ENCODE measurements at places on chromosomes 7 and 10. TPM values are rescaled to one million over a fixed set of nuclear protein-coding genes. Genes with fewer than 3 reads are reported as not detected.
A peak's percentile ranks its signal among the peaks of the same experiment; 100 is the strongest.

GRCh38 chr7:107147464-107148393 lies 21.1 kb upstream of the HBP1 start:
- H3K27ac ChIP-seq, result no peak overlapping the region
- no peak for DNase-seq
- peaks cover 10% of the 10 kb centered on the region for H3K27me3 ChIP-seq
- no peaks in the 10 kb centered on the region for H3K36me3 ChIP-seq
- H3K4me1 ChIP-seq, result no peaks in the 10 kb centered on the region

- peaks cover 5% of the 10 kb centered on the region for H3K4me1 ChIP-seq
- H3K36me3 ChIP-seq, result peaks cover 4% of the 10 kb centered on the region
These were observed 31.0 kb downstream of the ADRA2A start for GRCh38 chr10:111107846-111108245.

- peaks cover 3% of the 10 kb centered on the region for H3K36me3 ChIP-seq
- no peak for DNase-seq
- H3K27me3 ChIP-seq, result no peaks in the 10 kb centered on the region
These were observed 126.9 kb downstream of the SDK1 start for GRCh38 chr7:3427957-3428356.

DNA sequence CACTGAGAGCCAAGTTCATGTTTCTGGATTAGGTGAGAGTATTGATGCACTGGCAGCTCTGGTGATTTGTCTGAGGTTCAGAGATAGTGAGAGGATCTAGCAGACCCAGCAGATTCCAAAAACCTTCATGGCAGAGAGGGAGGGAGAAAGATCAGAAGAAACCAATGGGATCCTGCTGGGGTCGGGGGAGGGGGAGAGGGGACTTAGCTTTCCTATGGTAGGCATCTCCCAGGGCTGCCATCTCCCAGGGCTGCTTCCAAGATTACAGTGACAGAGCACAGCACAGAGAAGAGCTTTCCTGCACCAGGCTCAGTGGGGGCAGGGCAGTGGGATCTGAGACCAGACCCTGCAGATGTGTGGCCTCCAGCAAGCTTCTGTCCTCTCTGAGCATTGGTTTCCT lies 76.8 kb upstream of the GDF10 start:
- H3K4me1 ChIP-seq, result peaks cover 4% of the 10 kb centered on the region
- no peak overlapping the region for H3K27ac ChIP-seq
- DNase-seq, result no peak
- H3K27me3 ChIP-seq, result peaks cover 13% of the 10 kb centered on the region
- no peak overlapping the region for H3K4me3 ChIP-seq
- H3K36me3 ChIP-seq, result no peaks in the 10 kb centered on the region

- no peak overlapping the region for H3K4me3 ChIP-seq
- no peak overlapping the region for H3K27ac ChIP-seq
- no peaks in the 10 kb centered on the region for H3K27me3 ChIP-seq
- no peak for DNase-seq
- H3K36me3 ChIP-seq, result peaks cover 6% of the 10 kb centered on the region
- H3K4me1 ChIP-seq, result no peaks in the 10 kb centered on the region
These were observed 66.5 kb downstream of the VPS50 start for GRCh38 chr7:93298671-93299070.

GRCh38 chr7:80420876-80421275 lies 91.0 kb downstream of the GNAT3 start:
- no peaks in the 10 kb centered on the region for H3K4me1 ChIP-seq
- no peak for DNase-seq
- H3K27me3 ChIP-seq, result no peaks in the 10 kb centered on the region
- H3K4me3 ChIP-seq, result no peak overlapping the region
- no peak overlapping the region for H3K27ac ChIP-seq

- peaks cover 2% of the 10 kb centered on the region for H3K36me3 ChIP-seq
- peaks cover 8% of the 10 kb centered on the region for H3K27me3 ChIP-seq
- DNase-seq, result no peak
- peaks cover 12% of the 10 kb centered on the region for H3K4me1 ChIP-seq
- no peak overlapping the region for H3K27ac ChIP-seq
These were observed 92.4 kb upstream of the PIK3CG start for GRCh38 chr7:106772655-106773108.

- no peak overlapping the region for H3K27ac ChIP-seq
- H3K4me1 ChIP-seq, result peaks cover 4% of the 10 kb centered on the region
- H3K36me3 ChIP-seq, result peaks cover under 1% of the 10 kb centered on the region
- no peak for DNase-seq
- H3K4me3 ChIP-seq, result no peak overlapping the region
These were observed 20.9 kb downstream of the ANKIB1 start for GRCh38 chr7:92266415-92267241.

DNA sequence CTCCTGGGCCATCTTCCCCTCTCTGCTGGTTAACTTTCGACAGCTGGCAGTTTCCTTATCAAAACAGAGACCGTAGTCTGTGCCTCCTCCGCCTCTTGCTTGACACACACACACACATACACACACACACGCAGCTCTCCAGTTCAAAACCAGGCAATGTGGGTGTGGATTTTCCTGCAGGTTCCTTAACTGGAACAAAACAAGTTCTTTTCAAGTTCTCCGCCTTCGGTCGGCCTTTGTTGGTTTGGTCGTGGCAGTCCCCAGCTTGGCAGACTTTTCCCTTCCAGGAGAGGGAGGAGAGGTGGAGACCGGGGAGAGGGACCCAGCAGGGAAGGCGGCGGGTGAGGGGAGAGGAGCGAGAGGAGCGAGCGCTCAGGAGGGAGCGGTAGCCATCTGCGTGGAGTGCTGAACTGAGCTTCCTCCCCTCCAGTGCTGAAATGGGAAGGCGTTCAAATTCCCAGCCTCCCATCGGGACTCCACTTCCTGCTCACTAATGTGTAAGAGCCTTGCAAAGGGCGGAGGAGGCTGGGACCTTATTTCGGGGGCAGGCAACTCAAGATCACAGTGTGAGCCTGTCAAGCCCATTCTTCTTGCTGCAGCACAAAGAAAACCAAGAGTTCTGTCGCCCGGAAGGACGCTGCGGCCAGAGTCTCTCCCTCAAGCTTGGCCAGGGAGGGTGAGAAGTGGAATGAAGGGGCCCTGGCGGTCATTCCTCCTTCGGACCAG lies 120.6 kb downstream of the PRPF18 start:
- H3K27me3 ChIP-seq, result peaks cover 74% of the 10 kb centered on the region
- DNase-seq, result no peak

DNA sequence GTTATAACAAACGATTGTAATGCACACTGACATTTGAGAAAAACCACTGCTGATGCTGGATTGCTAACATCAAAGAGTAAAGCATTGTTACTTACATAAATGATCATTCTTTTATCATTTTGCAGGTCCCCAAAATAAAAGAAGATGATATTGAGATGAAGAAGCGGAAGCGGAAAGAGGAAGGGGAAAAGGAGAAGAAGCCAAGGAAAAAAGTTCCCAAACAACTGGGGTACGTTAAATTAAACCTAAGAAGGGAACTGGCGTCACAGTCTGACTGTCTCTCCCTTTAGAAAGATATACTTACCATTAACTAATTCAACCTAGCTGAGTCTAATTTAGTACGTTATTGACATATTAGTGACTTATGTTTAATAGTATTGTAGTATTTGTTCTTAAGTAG lies 28.1 kb downstream of the UBN2 start:
- no peak for DNase-seq
- peaks cover 7% of the 10 kb centered on the region for H3K36me3 ChIP-seq
- no peaks in the 10 kb centered on the region for H3K4me1 ChIP-seq
- no peak overlapping the region for H3K4me3 ChIP-seq
- no peaks in the 10 kb centered on the region for H3K27me3 ChIP-seq

DNA sequence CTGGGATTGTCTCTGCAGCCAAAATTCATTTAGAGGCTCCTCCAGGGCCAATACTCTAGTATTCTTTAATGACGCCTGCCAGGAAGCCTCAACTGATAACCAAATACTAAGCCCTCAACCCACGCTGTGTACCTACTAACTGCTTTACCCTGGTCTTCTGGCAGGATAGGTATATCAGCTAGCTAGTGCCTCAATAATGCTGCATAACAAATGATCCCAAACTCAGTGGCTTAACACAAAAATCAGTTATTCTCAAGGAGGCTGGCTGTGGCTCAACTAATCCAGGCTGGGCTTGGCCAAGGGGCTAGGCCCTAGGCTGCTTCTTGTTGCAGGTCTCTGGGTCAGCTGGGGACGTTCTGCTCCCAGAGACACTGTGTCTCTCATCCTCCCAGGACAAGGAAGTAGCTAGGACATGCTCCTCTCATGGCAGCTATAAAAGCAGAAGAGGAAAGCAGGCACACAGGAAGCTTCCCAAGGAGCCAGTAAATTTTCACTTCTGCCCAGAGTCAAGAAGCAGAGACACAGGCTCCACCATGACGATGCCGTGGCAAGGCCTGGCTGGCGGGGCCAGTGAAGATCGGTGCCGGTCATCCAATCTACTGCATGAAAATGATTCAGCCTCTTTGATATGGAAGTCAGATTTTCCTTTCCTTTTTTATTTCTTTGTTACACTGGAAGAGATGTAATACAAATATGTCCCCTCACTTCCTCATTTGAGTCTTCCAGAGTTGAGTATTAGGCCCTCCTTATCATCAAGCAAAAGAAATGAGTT lies 28.6 kb upstream of the COL13A1 start:
- peaks cover 6% of the 10 kb centered on the region for H3K36me3 ChIP-seq
- no peak overlapping the region for H3K27ac ChIP-seq
- no peak for DNase-seq
- no peaks in the 10 kb centered on the region for H3K4me1 ChIP-seq
- H3K4me3 ChIP-seq, result no peak overlapping the region

DNA sequence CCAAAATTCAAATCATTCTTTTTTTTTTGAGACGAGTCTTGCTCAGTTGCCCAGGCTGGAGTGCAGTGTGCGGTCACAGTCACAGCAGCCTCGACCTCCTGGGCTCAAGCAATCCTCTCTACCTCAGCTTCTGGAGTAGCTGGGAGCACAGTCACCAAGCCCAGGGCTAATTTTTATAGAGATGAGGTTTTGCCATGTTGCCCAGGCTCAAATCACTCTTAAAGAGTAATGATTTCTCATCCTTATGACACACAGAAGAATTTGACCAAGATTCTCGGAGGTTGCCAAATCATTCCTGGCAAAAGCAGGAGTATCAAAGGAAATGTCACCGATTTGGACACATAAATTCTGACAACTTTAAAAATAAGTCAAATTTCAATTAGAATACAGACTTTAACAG lies 39.1 kb downstream of the SIRT1 start:
- peaks cover 5% of the 10 kb centered on the region for H3K4me1 ChIP-seq
- peaks cover 5% of the 10 kb centered on the region for H3K36me3 ChIP-seq
- H3K27ac ChIP-seq, result no peak overlapping the region
- H3K4me3 ChIP-seq, result no peak overlapping the region

DNA sequence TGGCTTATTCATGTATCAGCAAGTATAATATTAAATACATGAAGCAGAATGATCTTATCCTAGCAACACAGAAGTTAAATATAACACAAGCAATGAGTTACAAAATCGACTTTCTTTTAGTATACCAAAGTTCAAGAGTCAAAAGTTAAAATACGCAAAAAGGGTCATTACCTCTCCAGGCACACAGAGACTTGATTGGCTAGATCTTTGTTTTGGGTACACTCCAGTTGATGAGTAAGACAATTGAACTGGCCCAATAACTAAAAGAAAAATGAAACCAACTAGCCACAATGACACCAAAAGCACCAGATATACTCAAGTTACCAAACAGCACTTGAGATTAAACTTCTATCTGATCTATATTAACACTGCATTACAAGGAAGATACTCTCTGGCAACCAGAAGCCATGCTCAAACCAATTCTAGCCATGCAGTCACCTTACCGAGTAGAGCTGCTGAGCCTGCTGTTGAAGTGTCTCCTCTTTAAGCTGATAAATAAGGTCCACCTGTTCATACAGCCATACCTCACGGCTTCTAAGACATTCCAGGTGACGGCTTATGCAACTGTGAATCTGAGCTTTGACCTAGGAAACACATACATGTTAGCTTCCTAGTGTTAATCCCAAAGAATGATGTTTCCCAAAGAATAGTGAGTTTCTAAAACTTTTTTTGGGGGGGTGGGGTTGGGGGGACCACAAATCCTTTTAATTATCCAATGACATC lies 15.6 kb downstream of the NCOA4 start:
- H3K36me3 ChIP-seq, result no peaks in the 10 kb centered on the region
- no peak overlapping the region for H3K27ac ChIP-seq
- H3K4me1 ChIP-seq, result peaks cover 19% of the 10 kb centered on the region
- H3K4me3 ChIP-seq, result no peak overlapping the region

- no peak for DNase-seq
- peaks cover 17% of the 10 kb centered on the region for H3K4me1 ChIP-seq
- H3K4me3 ChIP-seq, result peak within 1 kb of the TSS; percentile 76
- no peaks in the 10 kb centered on the region for H3K36me3 ChIP-seq
These were observed at the start of gene LRRN3 for GRCh38 chr7:111090846-111091245. Gene LRRN3 (plus strand): TSS chr7:111091127. CDS start chr7:111122773, 31,646 bp downstream.

- H3K27ac ChIP-seq, result no peak overlapping the region
- H3K4me3 ChIP-seq, result no peak overlapping the region
- DNase-seq, result no peak
- peaks cover 4% of the 10 kb centered on the region for H3K27me3 ChIP-seq
- no peaks in the 10 kb centered on the region for H3K4me1 ChIP-seq
These were observed 184.7 kb upstream of the GDF10 start for GRCh38 chr10:47115322-47115721.

DNA sequence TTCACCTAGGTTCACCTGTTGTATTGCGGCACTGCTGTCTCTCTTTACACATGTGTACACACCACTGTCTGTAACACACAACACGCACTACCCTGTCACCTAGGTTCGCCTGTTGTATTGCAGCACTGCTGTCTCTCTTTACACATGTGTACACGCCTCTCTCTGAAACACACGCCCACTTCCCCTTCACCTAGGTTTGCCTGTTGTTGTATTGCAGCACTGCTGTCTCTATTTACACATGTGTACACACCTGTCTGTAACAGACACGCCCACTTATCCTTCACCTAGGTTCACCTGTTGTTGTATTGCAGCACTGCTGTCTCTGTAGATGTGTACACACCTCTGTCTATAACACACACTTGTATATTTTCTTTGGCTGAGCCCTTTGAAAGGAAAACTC lies 51.5 kb downstream of the WDR37 start:
- no peak overlapping the region for H3K4me3 ChIP-seq
- peaks cover 24% of the 10 kb centered on the region for H3K4me1 ChIP-seq
- peaks cover 17% of the 10 kb centered on the region for H3K36me3 ChIP-seq
- no peak for DNase-seq

The TAS2R5 gene
- 1.1 TPM for total RNA-seq

The AKR1C1 gene
- 1.0 TPM for total RNA-seq

The MSS51 gene
- 2.6 TPM for total RNA-seq

The MICU1 gene
- total RNA-seq, result 19.9 TPM

The MOSPD3 gene
- 16.5 TPM for total RNA-seq

The PNLIP gene
- total RNA-seq, result not detected

The CACNB2 gene
- total RNA-seq, result not detected
